ENCODE measurements at places on chromosomes 2 and 18.

DNA sequence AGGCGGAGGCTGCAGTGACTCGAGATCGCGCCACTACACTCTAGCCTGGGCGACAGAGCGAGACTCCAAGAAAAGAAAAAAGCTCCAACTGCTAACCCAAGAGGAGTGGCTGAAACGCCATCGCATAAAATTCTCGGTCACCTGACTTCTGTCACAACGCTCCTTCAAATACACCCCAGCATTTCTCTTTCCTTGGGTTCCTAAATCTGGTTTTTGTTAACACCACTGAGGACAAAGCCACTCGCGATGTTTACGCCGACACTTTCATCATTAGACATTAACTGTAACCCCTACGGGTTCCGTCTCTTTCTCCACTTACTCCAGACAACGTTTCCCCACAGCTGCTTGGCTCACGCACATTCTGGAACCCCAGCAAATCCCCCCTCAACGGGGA, 679 bp downstream of the CLK1 start:
- DNase-seq = no peak

DNA sequence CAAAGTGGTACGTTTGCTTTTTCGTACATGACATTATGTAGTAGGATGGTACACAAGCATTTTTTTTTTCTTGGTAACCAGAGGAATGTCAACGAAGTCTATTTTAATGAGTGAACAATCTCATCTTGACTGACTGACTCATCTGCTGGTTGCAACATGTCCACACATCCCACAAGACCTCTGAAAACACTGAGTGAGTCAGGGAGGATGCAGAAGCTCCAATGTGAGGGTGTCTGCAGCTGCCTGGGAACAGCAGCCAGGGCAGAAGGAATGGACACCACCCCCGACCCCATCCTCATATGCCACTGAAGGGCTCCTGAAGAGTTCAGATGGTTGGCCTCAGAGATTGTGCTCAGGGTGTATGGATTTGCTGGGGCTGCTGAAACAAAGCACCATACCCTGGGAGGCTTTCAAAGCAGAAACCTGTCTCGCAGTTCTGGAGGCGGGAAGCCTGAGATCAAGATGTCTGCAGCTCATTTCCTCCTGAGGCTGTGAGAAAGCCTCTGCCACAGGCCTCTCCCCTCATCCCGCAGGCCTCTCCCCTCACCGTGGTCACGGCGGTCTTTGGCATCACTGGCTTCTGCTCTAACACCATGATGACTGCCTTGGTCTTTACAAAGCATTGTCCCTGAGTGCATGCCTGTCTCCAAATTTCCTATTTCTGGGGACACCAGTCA, 124.6 kb downstream of the LRATD1 start:
- peak; percentile 75 for DNase-seq

DNA sequence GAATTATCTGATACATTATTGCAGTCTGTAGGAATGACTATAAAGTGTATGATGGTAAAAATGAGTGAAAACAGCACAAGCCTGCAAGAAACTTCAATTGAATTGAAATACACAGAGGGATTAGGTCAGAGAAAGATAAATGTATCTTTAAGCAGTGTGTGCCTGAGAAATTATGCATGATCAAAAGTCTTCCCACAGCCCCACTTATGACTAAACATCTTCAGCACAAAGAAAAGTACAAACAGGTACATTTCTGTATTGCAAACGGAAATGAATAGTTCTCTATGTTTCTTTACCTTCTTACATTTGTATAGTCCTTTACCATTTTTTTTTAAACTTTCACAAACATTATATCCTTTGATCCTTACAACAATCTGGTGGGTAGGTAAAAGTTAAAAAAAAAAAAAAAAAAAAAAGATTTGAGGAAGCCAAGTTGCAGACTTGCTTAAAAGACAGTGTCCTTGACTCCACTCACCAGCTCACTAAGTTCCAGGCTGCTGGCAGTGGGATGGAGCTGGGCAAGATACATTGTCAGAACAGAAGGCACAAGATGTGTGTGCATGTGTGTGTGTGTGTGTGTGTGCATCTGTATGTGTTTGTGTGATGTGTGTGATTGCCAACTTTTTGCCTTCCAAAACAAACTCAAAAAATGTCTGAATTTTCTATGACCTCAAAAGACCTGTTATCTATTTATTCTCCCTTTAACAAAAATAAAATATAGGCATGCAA, 423.7 kb upstream of the ACVR2A start:
- no peak for DNase-seq

DNA sequence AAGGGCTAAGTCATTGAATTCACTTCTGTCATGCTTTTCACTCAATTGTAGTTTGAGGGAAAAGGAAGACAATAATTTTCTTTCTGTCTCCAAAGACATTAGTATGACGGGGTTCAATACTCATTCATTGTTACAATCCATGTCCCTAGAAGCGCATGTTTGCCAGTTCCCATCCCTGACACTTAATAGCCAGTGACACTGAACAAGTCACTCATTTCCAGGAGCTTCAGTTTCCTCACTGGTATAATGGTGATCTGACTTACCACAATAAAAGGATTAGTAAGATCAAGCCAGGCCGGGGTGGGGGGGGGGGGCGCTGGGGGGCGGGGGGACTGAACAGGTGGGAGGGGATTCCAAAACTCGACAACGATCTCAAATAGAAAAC, 144.8 kb upstream of the MAP3K20 start:
- DNase-seq = no peak

- no peak for DNase-seq
These were observed 32.2 kb downstream of the KCTD18 start for GRCh38 chr2:200477667-200478131.

DNA sequence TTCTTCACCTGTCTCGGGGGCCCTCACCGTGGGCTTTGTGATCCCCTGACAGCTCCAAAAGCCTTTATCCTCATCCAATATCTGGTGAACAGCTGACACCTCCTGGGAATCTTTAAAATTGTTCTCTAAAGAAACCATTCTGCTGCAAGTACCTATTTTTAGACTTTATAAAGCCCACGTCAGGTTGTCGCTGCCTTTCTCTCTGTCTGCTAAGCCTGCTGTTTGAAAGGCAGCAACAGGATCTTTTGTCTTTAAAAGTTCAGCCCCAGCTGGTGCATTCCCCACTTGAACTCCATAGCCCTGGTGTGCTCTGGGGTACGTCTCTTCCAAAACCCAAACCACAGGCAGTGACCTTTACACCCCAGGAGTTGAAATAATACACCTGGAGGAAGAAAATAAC, 145.0 kb downstream of the NEDD4L start:
- DNase-seq = no peak

DNA sequence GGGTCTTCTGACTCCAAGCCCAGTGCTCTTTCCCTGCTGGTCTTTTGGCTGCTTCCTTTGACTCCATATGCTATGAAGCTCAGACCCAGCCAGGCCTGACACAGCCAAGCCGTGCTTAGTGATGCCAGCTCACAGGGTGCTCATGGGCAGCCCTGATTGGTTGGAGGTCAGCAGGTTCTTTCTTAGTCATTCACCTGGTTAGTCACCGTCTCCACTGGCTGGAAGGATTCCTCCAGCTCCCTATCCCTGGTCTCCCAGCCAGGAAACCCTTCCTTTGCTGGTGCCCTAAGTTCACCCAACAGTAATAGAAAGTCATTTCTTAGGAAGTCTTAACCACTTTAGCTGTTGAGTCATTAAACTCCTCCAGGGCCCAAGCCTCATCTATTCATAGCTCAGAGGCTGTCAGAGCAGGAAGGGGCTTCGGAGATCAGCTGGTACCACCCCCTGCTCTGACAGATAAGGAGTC, 3.9 kb downstream of the KCNK3 start:
- DNase-seq = peak; percentile 84

- no peak for DNase-seq
These were observed 7.1 kb upstream of the NABP1 start for GRCh38 chr2:191670787-191671186.

DNA sequence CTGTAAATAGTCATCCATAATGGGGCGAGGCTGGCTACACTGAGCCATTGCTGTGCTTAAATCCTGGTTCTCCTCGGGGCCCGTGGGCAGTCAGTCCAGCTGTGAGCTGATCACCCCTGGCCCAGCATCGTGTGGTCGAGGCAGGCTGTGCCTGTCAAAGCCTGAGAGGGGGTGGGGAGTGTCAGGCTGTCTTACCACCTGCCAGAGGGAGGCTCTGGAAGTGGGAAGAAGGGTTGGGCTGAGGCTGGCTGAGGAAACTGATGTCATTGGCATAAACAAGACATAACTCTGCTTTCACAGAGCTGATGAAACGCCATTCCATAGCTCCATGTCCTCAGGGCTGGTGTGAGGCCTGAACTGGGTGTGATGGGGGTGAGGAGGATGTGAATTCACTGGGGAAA, 49.7 kb downstream of the KLHL29 start:
- DNase-seq = peak; percentile 44

- no peak for DNase-seq
These were observed 335.2 kb downstream of the AGPS start for GRCh38 chr2:177727577-177728398.

DNA sequence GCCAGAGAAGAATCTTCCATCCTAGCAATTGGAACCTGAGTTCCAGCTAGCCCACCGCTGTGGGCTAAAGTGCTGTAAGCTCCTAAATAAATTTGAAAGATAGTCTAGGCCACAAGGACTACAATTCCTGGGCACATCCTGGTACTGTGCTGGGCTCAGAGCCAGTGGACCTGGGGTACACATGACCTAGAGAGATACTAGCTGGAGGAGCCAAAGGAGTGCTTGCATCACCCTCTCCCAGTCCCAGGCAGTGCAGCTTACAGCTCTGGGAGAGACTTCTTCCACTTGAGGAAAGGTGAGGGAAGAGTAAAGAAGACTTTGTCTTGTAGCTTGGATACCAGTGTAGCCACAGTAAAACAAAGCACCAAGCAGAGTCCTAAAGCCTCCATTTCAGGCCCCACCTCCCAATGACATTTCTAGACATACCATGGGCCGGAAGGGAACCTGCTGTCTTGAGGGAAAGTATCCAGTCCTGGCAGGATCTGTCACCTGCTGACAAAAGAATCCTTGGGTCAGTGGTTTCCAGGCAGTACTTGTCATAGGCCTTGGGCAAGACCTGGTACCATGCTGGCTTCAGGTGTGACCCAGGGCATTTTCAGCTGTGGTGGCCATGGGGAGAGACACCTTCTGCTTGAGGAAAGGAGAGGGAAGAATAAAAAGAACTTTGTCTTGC, 89.5 kb downstream of the TMEM185B start:
- DNase-seq = no peak

DNA sequence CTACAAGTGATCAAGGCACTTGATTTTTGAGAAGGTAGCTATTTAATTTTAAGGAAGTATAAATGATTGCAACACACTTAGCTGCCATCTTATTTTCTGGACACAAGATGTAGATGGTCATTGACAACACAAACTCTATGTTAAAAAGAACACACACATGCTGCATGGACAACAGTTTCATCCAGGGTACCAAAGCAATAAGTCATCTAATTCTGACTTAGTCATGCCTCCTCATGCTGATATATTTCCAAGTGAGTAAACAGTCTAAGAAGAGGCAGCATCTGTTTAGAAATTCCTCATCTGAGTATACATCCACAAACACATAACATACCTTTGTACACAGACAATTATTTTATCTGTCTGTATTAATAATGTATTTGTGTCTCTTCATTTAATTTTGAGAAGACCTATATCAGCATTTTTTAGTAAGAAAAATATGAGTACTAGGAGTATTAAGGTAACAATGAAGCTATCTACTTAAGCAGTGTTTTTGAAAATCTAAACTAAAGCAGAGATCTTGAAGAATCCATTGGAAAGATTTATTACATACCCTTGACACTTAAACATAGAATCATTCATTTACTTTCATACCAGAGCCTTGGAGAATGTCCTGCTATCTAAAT, 84.9 kb downstream of the SCN1A start:
- no peak for DNase-seq

GRCh38 chr2:113770929-113771328, 14.5 kb upstream of the SLC35F5 start:
- DNase-seq = no peak

DNA sequence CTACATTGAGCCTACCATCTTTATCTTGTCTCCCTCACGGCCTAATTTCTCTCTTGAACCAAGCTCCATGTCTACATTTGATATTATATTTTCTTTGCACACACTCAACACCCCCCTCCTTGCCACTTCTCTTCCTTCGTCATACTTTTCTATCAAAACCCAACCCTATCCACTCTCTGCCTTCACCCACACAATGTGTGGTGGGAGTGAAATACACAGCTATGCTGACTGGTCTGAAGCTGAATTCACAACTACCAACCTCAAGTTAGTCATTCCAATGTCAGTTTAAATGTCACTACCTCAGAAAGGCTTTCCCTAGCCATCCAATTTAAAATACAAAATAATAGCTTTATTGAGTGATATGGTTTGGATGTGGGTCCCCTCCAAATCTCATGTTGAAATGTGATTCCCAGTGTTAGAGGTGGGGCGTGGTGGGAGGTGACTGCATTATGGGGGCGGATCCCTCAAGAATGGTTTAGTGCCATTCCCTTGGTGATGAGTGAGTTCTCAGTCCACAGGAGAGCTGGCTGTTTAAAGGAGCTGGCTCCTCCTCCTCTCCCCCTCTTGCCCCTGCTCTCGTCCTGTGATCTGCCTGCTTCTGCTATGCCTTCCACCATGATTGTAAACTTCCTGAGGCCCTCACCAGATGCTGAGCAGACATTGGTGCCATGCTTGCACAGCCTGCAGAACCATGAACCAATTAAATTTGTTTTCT, 112.1 kb downstream of the DTNB start:
- no peak for DNase-seq

DNA sequence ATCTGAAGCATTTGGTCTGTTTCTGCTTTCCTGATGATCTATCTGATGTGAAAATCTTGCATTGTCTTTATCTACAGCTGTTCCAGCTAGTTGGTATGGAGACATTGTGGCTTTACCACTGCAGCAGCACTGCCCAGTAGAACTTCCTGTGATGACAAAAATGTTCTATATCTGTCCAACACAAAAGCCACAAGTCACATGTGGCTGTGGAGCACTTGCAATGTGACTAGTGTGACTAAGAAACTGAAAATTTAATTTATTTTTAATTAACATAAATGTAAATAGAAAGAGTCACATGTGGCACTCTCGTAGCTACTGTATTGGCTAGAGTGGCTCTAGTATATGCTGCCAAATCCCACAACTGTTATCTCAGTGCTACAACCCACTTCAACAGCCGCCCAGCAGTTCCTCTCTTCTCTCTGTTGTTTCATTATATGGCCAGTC, 425.7 kb downstream of the SETBP1 start:
- no peak for DNase-seq

All from AG08396 (cell line).